ENCODE measurements at places on chromosomes 5 and 9. TPM values are rescaled to one million over a fixed set of nuclear protein-coding genes. Genes with fewer than 3 reads are reported as not detected.

FRMD3 gene
- total RNA-seq, result 16.2 TPM

DNAH5 gene
- total RNA-seq, result 5.1 TPM

COX7C gene
- 370 TPM for total RNA-seq

LOX gene
- total RNA-seq, result 2.4 TPM

CYSRT1 gene
- 3.7 TPM for total RNA-seq

- H3K27me3 ChIP-seq, result no peaks in the 10 kb centered on the region
- H3K36me3 ChIP-seq, result no peaks in the 10 kb centered on the region
- H3K27ac ChIP-seq, result no peak overlapping the region
- DNase-seq, result no peak
Measured at GRCh38 chr5:160473681-160474080, 52.0 kb downstream of the PTTG1 start.

DNA sequence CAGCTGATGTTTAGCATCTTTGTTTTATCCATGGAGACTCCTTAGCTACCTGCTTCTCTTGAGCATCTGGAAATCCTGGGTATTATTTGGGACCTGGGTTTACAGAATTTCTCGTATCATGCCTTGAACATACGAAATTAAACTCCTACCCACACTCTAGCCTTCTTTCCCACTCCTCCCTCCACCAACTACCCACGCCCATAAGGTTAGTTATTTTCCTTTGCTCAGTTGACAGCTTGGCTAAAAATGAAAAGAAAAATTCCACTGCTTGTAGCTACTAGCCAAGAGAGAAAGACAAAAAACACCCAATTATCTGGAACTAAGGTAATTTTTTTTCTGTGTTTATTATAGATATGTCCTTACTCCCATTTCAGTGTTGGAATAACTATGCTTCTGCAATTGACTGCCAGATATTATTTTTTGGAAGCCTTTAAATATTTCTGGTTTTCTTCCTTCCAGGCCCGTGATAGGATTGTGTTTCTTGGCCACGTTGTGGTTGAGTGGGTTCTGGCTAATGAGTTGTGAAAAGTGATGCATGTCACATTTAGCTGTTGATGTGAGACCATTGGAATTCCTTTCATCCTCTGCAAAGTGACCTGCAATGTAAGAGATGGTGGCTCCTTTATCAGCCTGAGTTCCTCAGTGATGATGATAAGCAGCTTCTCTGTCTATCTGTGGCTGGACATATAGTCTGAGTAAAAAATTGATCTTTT is 308.1 kb downstream of the LRRC70 start:
- H3K36me3 ChIP-seq, result no peaks in the 10 kb centered on the region
- peaks cover 4% of the 10 kb centered on the region for H3K4me1 ChIP-seq
- no peak overlapping the region for H3K4me3 ChIP-seq
- no peak overlapping the region for H3K27ac ChIP-seq
- DNase-seq, result no peak

- no peaks in the 10 kb centered on the region for H3K4me1 ChIP-seq
- DNase-seq, result no peak
- H3K27ac ChIP-seq, result no peak overlapping the region
Measured at GRCh38 chr9:109802491-109802890, 22.5 kb downstream of the PALM2AKAP2 start.

- H3K27ac ChIP-seq, result no peak overlapping the region
- DNase-seq, result no peak
Measured at GRCh38 chr5:14212838-14213237, 69.7 kb downstream of the TRIO start.

DNA sequence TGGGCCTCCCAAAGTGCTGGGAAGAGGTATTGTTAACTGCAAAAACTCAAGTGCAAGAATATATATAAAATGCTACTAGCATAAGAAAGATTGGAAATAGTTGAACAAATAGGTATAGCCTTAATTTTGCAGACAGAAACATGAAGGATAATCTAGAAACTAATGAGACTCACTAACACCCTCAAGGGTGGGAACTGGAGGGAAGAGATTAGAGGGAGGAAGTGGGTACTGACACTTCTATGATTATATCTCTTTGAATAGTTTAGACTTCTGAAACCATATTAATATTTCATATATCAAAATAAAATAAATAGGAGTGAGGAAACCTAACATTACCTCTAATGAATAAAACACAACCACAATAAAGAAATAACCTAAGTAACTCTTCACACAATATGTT is 23.0 kb downstream of the AUH start:
- no peak for DNase-seq
- H3K36me3 ChIP-seq, result no peaks in the 10 kb centered on the region
- H3K4me1 ChIP-seq, result no peaks in the 10 kb centered on the region

GRCh38 chr9:21684231-21684630 is 118.2 kb upstream of the MTAP start:
- no peaks in the 10 kb centered on the region for H3K27me3 ChIP-seq
- no peaks in the 10 kb centered on the region for H3K4me1 ChIP-seq
- no peaks in the 10 kb centered on the region for H3K36me3 ChIP-seq
- H3K4me3 ChIP-seq, result no peak overlapping the region
- DNase-seq, result no peak

All from testis (tissue), 5 donors.